ENCODE measurements at places on chromosomes 6 and 20. TPM values are rescaled to one million over a fixed set of nuclear protein-coding genes. Genes with fewer than 3 reads are reported as not detected.
A peak's percentile ranks its signal among the peaks of the same experiment; 100 is the strongest.

The OXT gene
- not detected for total RNA-seq

DNA sequence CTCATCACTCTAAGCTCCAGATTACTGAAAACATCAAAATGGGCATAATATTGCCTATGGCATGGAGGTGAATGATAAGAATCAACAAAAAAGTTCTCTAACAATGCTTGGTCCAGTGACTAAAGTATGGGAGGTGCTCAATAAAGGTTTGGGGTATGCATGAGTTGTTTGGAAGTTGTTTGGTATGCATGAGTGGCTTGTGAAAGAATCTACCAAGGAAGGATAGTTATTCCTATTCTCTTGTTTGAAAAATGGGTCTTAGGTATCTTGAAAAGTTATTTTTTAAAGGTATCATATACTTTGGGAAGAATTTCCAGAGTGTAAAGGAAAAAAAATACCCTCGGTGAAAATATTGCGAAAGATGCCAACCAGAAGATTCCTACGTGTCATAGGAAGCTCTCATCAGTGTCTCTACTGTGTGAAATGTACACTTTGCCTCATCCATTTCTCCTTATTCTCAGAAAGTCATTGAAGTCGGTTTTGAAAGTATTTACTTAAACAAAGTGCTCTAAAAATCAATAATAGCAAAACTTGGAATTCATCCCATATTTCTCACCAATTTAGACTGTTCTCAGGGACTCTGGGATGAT is 449.8 kb downstream of the ADGRB3 start:
- no peaks in the 10 kb centered on the region for H3K4me1 ChIP-seq
- H3K36me3 ChIP-seq = no peaks in the 10 kb centered on the region
- H3K27me3 ChIP-seq = no peaks in the 10 kb centered on the region
- H3K27ac ChIP-seq = no peak overlapping the region

- H3K36me3 ChIP-seq = no peaks in the 10 kb centered on the region
- H3K27me3 ChIP-seq = no peaks in the 10 kb centered on the region
- no peaks in the 10 kb centered on the region for H3K4me1 ChIP-seq
- no peak overlapping the region for H3K27ac ChIP-seq
- no peak overlapping the region for H3K4me3 ChIP-seq
These were observed 154.4 kb downstream of the BMP2 start for GRCh38 chr20:6921717-6922386.

DNA sequence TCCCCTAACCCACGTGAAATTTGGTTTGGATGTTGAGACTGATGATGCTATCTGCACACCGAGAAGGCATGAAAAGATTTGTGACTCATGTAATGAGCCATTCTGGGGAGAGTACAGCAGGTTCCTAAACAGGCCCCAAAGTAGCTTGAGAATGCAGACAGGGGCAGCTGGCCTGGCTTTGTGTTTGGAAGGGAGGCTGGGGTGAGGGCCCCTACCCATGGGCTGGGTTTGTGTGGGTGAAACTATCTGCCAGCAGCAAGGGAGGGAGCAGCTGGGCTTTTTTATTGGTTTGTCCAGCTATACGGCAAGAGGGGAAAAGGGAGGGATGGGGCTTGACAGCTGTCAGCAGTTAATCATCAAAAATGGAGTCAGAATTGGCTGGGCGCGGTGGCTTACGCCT is 87.0 kb upstream of the RNF24 start:
- H3K4me3 ChIP-seq = no peak overlapping the region
- H3K36me3 ChIP-seq = no peaks in the 10 kb centered on the region
- no peak overlapping the region for H3K27ac ChIP-seq
- DNase-seq = no peak
- H3K27me3 ChIP-seq = no peaks in the 10 kb centered on the region

The PRR18 gene
- total RNA-seq = 0.12 TPM

GRCh38 chr6:143482593-143482992 is 28.9 kb downstream of the FUCA2 start:
- no peak for DNase-seq
- no peaks in the 10 kb centered on the region for H3K36me3 ChIP-seq
- no peaks in the 10 kb centered on the region for H3K4me1 ChIP-seq

The GMEB2 gene
- total RNA-seq = 7.0 TPM

DNA sequence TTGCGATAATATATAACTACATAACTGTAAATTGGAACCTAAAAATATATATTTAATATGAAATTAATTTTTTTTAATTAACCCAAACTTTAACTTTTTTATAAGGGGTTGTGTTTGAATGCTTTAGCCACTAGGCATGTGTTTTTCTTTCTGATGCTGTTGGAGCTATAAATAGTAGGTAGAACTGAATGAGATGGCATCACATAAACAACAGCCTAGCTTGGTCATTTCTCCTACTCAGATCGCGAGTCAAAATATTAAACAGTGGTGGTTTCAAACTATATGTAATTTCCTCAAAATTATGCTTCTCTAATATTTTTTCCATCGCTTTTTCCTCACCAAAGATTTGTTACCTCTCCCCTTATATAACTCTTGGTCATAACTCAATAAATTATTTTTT is 243.2 kb downstream of the ARID1B start:
- H3K36me3 ChIP-seq = no peaks in the 10 kb centered on the region
- peak overlapping the region; percentile 78 for H3K4me3 ChIP-seq
- DNase-seq = no peak
- H3K27ac ChIP-seq = peak overlapping the region; percentile 97
- H3K27me3 ChIP-seq = no peaks in the 10 kb centered on the region

DNA sequence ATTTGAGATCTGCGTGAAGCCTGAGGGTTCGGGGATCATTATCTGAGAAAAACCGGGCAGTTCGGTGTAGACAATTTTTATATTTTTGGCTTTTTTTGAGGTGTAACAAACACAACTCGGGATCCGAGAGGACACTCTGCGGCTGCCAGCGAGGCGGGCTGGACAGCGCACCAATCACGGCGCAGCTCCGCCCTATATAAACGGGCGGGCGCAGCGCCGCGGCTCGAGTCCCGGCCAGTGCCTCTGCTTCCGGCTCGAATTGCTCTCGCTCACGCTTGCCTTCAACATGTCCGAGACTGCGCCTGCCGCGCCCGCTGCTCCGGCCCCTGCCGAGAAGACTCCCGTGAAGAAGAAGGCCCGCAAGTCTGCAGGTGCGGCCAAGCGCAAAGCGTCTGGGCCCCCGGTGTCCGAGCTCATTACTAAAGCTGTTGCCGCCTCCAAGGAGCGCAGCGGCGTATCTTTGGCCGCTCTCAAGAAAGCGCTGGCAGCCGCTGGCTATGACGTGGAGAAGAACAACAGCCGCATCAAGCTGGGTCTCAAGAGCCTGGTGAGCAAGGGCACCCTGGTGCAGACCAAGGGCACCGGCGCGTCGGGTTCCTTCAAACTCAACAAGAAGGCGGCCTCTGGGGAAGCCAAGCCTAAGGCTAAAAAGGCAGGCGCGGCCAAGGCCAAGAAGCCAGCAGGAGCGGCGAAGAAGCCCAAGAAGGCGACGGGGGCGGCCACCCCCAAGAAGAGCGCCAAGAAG is 69.0 kb downstream of the HFE start:
- no peaks in the 10 kb centered on the region for H3K27me3 ChIP-seq
- H3K27ac ChIP-seq = peak overlapping the region; percentile 94
- H3K36me3 ChIP-seq = no peaks in the 10 kb centered on the region

- H3K36me3 ChIP-seq = no peaks in the 10 kb centered on the region
- H3K4me1 ChIP-seq = no peaks in the 10 kb centered on the region
- no peak overlapping the region for H3K27ac ChIP-seq
- no peaks in the 10 kb centered on the region for H3K27me3 ChIP-seq
- no peak overlapping the region for H3K4me3 ChIP-seq
- DNase-seq = no peak
These were observed 23.0 kb downstream of the PHACTR3 start for GRCh38 chr20:59627298-59627697.

The IL17A gene
- total RNA-seq = not detected

DNA sequence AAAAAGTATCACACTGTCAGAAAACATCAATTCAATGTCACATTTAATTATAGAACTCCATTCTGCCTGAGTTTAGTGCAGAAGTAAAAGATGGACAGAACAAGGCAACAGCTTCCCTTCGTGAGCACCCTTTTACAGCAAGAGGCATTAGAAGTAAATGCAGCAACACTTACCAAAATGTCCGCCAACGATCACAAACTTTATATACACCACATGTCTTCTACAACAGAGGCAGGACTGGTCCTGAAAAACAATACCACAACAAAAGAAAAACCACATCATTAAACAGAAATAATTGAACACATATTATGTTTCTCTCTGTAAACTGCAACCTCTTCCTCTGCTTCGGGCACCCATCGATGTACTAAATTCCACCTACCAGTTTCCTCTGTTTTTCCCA is 92.9 kb downstream of the FYN start:
- DNase-seq = no peak
- H3K27me3 ChIP-seq = no peaks in the 10 kb centered on the region
- no peaks in the 10 kb centered on the region for H3K4me1 ChIP-seq
- H3K27ac ChIP-seq = no peak overlapping the region
- no peak overlapping the region for H3K4me3 ChIP-seq
- H3K36me3 ChIP-seq = no peaks in the 10 kb centered on the region

DNA sequence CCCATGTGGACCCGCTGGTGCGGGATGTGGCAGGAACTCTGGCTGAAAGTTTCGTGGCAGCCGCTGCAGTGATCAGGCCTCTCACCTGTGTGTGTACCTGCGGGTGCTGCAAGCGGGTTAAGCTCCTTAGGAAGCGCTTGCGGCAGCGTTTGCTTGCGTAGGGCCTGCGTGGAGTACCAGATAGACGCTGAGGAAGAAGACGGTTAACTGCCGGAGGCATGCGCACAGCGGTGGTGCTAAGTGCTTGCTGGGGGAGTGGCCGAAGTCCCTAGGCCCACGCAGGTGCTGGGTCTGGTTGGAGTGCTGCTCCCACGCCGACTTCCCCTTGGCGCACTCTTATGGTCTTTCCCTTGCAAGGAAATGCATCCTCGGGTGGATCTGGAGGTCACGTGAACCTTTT is 23.0 kb downstream of the ZSCAN31 start:
- no peak overlapping the region for H3K27ac ChIP-seq
- H3K36me3 ChIP-seq = no peaks in the 10 kb centered on the region
- no peak for DNase-seq
- no peak overlapping the region for H3K4me3 ChIP-seq
- no peaks in the 10 kb centered on the region for H3K27me3 ChIP-seq
- no peaks in the 10 kb centered on the region for H3K4me1 ChIP-seq

The OPRL1 gene
- total RNA-seq = 0.25 TPM

- no peaks in the 10 kb centered on the region for H3K27me3 ChIP-seq
- no peak overlapping the region for H3K4me3 ChIP-seq
- no peak for DNase-seq
- no peak overlapping the region for H3K27ac ChIP-seq
These were observed 206.6 kb downstream of the TFAP2B start for GRCh38 chr6:51025082-51025777.

- no peaks in the 10 kb centered on the region for H3K27me3 ChIP-seq
- peaks cover 14% of the 10 kb centered on the region for H3K4me1 ChIP-seq
- no peak for DNase-seq
- no peak overlapping the region for H3K4me3 ChIP-seq
- no peaks in the 10 kb centered on the region for H3K36me3 ChIP-seq
These were observed 3.3 kb upstream of the HMGN4 start for GRCh38 chr6:26534681-26535465.

The ECT2L gene
- 0.03 TPM for total RNA-seq

The RAMACL gene
- total RNA-seq = 0.89 TPM

DNA sequence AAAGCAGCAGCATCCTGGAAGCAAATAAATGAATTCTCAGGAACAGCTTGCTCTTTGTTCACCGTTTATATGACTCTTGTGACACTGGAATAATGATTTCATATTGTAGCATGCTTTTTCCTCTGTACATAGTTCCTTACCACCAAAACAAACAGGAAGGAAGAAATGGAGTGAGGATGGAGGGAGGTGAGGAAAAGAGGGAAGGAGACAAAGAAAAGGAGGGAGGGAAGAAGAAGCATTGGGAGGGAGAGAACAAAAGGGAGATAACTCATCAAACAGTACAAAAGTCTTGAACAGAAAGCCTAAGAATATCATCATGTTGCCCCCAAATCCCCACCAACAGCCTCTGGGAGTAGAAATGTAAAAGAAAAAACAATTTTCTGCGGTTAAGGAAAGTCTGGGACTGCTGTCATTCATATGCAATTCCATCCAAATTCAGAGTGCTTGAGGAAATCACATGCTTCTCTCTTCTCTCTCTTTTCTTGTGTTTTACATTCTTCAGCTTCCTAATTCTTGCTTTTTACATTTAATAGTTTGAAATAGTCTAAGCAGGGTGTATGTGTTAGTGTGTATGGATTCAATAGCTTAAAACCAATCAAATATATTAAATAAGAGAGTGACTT is 81.5 kb downstream of the EPHA7 start:
- H3K27me3 ChIP-seq = no peaks in the 10 kb centered on the region
- no peak overlapping the region for H3K27ac ChIP-seq
- H3K4me3 ChIP-seq = no peak overlapping the region
- H3K36me3 ChIP-seq = no peaks in the 10 kb centered on the region
- H3K4me1 ChIP-seq = no peaks in the 10 kb centered on the region

DNA sequence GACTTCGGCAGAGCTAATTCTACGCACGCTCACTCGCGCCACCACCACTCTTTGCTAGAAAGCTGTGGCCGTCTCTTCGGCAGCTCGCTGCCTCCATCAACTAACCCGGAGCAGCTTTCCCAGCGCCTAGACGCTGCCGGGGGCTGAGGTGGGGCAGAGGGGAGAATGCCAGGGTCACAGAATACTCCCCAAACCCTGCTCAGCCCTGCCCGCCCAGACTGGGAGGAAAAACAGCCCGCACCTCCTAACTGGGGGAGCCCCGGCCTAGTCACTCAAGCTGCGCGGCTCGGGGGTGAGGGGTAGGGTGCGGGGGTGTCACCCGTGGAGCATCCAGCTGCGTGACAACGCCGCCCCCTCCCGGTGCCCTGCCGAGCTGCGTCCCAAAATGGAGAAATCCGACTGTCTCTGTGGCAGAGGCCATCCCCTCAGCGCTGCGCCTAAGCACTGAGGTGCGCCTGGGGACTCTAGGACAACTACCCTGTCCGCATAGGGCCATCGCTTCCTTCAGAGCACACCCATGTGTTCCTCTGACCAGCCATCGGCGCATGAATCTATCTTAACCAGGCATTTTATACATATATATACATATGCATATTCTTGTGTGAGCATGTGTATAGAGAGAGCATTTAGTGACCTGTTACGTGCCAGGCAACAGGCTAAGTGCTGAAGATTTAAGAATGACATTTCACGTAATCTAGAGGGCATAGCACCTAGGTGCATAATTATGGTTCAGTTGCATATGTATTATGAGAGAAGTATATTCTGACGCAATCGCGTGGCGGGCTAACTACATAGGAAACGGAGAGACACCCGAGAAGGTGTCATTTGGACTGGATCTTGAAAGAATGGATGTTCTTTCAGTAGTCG is 1.5 kb upstream of the TENT5A start:
- H3K36me3 ChIP-seq = no peaks in the 10 kb centered on the region
- H3K27ac ChIP-seq = peak overlapping the region; percentile 96
- H3K4me3 ChIP-seq = peak overlapping the region; percentile 81
- no peaks in the 10 kb centered on the region for H3K4me1 ChIP-seq

- no peaks in the 10 kb centered on the region for H3K27me3 ChIP-seq
- H3K27ac ChIP-seq = no peak overlapping the region
- no peak for DNase-seq
- no peaks in the 10 kb centered on the region for H3K4me1 ChIP-seq
- H3K36me3 ChIP-seq = no peaks in the 10 kb centered on the region
- no peak overlapping the region for H3K4me3 ChIP-seq
These were observed 14.5 kb downstream of the SOBP start for GRCh38 chr6:107504270-107505026.

All from pancreas (tissue), 10 donors.